NCI-H460 (cell line): ENCODE measurements at places on chromosomes 4 and X. TPM values are rescaled to one million over a fixed set of nuclear protein-coding genes. Genes with fewer than 3 reads are reported as not detected.

The FGB gene
- total RNA-seq, result 0.61 and 1.1 TPM in 2 replicates

The SHROOM2 gene
- total RNA-seq, result 0.12 and 0.17 TPM in 2 replicates

The MAOA gene
- 17.6 and 18.2 TPM in 2 replicates for total RNA-seq

The GPC4 gene
- total RNA-seq, result not detected in 2 replicates

The TMEM185A gene
- total RNA-seq, result 13.6 and 15.5 TPM in 2 replicates

The USP26 gene
- not detected in 2 replicates for total RNA-seq

The INTU gene
- 3.2 and 3.4 TPM in 2 replicates for total RNA-seq

The STAP1 gene
- total RNA-seq, result not detected in 2 replicates

The GLOD5 gene
- not detected in 2 replicates for total RNA-seq

The PLAC8 gene
- total RNA-seq, result 9.7 and 9.9 TPM in 2 replicates

The ANKRD17 gene
- 33.7 and 36.1 TPM in 2 replicates for total RNA-seq

The MED28 gene
- 7.4 and 9.2 TPM in 2 replicates for total RNA-seq

The DUSP9 gene
- 1.8 and 2.2 TPM in 2 replicates for total RNA-seq

The RAI2 gene
- total RNA-seq, result not detected in 2 replicates

The SPATA18 gene
- total RNA-seq, result 4.1 and 5.7 TPM in 2 replicates

The UGT2B15 gene
- not detected in 2 replicates for total RNA-seq

The REELD1 gene
- not detected in 2 replicates for total RNA-seq

The GLRB gene
- 14.7 and 15.8 TPM in 2 replicates for total RNA-seq

The XK gene
- 0.61 and 0.62 TPM in 2 replicates for total RNA-seq

The ZCCHC4 gene
- 10.5 and 15.0 TPM in 2 replicates for total RNA-seq

The TADA2B gene
- total RNA-seq, result 4.6 and 5.8 TPM in 2 replicates

The RNF128 gene
- 0.12 TPM in 1 of 2 replicates, not detected in the other for total RNA-seq

The EMCN gene
- not detected in 2 replicates for total RNA-seq

The BMX gene
- not detected in 2 replicates for total RNA-seq

The TIGD2 gene
- 11.7 and 14.0 TPM in 2 replicates for total RNA-seq

The HTN3 gene
- not detected in 2 replicates for total RNA-seq

The SLC9B1 gene
- 0.12 and 0.26 TPM in 2 replicates for total RNA-seq

The HSFX2 gene
- total RNA-seq, result not detected in 2 replicates

The SH3D19 gene
- 19.3 and 20.4 TPM in 2 replicates for total RNA-seq

The EVC2 gene
- total RNA-seq, result not detected in 2 replicates

The AFF2 gene
- total RNA-seq, result not detected in 2 replicates

The RBM47 gene
- total RNA-seq, result 40.2 and 47.3 TPM in 2 replicates

The ANTXR2 gene
- 29.1 and 38.3 TPM in 2 replicates for total RNA-seq

The GLRA2 gene
- total RNA-seq, result not detected in 2 replicates

The MAGEC2 gene
- total RNA-seq, result not detected in 2 replicates

The NR3C2 gene
- total RNA-seq, result 0.12 and 0.15 TPM in 2 replicates

The NOX1 gene
- total RNA-seq, result 0.78 and 1.4 TPM in 2 replicates

The DCAF12L2 gene
- total RNA-seq, result 1.2 and 1.3 TPM in 2 replicates

The CENPVL1 gene
- not detected in 2 replicates for total RNA-seq

The PTCHD1 gene
- 4.0 and 4.7 TPM in 2 replicates for total RNA-seq

The ATP8A1 gene
- 6.8 and 7.9 TPM in 2 replicates for total RNA-seq
